Sciatic nerve (tissue), 2 donors: ENCODE measurements at places on chromosomes 4 and X. TPM values are rescaled to one million over a fixed set of nuclear protein-coding genes. Genes with fewer than 3 reads are reported as not detected.

ADAMTS3 gene
- 2.3 TPM for total RNA-seq

AMBN gene
- not detected for total RNA-seq

DNA sequence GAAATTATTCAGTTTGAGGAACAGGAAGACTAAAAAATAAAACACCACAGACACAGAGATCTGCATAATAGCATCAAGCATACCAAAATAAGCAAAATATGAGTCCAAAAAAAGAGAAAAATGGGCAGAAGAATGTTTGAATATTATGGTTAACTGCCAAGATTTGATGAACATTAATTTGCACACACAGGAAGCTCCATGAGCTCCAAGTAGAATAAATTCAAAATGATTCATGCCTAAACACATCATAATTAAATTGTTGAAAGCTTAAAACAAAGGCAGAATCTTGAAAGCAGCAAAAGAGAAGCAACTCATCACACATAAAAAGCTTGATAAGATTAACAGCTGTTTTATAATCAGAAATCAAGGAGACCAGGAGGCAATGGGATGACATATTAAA lies 156.6 kb upstream of the ARSJ start:
- no peak for DNase-seq

- DNase-seq = no peak
These were observed 56.0 kb upstream of the BMPR1B start for GRCh38 chr4:94701631-94702300.

DNA sequence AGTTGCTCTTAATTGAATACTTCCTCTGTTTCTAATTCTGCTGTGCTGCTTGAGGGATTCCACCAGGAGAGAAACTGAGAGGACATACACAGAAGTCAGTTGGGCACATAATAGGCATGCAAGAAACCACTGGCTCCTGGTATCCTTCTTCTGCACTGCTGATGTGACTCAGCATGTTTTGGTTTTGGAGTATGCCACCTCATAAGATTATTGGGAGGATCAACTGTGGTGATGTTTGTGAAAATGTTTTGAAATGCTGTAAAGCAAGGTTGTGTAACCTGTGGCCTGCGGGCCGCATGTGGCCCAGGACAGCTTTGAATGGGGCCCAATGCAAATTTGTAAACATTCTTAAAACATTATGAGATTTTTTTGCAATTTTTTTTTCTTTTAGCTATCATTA lies 119.6 kb downstream of the GATB start:
- no peak for DNase-seq

- DNase-seq = no peak
These were observed 136.6 kb downstream of the STAG2 start for GRCh38 chrX:124098089-124098488.

F8A3 gene
- total RNA-seq = not detected

DNA sequence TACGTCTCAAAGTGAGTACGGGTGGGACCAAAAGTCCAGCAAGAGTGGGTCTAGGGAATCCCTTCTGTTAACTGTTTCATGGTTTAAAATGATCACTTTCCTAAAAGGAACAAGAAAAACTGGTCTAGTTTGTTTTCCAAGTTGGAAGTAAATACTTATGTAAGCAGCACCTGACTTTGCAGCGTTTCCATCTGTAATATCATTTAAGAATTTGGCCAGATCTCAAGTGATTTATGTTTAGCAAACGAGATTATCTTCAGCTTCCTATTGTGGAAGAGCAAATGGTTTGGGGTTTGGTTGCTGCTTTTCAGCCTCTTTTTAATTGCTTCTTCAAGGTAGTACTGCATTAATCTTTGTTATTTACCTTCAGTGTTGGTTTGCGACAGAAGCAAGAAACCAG lies 50.4 kb downstream of the FHIP1A start:
- no peak for DNase-seq

DNA sequence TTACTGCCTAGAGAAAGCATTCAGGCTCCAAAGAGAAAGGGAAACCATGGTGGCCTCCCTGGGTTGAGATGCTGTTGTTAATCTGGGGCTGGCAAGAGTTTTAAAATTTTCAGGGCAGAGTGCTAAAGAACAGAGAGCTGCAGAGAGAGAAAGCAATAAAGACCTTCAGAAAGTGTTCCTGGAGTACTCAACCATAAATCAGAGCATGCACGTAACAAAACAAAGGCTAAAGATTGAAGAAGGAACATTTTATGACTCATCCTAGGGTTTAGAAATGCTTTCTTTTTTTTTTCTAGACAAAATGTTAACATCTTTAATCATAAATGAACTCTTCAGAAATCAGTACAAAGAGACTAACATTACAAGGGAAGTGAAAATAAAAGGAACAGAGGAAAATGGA lies 562.3 kb upstream of the NDST4 start:
- DNase-seq = no peak

- no peak for DNase-seq
These were observed 49.5 kb downstream of the RGS12 start for GRCh38 chr4:3342182-3342854.

GRCh38 chr4:116925900-116926457 lies 159.4 kb downstream of the TRAM1L1 start:
- DNase-seq = no peak

KLF8 gene
- 20.1 TPM for total RNA-seq

DNA sequence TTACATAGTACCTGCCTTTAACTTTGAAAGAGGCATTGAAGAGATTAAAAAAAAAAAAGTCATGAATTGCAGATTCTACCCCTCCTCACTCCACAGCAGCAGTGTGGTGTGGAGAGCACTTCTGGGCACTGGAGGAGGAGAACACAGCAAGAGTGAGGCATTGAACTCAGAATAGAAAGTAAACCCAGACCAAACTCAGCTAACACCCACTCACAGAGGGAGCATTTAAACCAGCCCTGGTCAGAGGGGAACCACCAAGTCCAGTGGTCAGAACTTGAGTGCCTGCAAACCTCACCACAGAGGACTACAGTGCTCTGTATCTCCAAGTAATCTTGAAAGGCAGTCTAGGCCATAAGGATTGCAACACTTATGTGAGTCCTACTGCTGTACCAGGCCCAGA lies 15.6 kb upstream of the UGT2A1 start:
- no peak for DNase-seq

DNA sequence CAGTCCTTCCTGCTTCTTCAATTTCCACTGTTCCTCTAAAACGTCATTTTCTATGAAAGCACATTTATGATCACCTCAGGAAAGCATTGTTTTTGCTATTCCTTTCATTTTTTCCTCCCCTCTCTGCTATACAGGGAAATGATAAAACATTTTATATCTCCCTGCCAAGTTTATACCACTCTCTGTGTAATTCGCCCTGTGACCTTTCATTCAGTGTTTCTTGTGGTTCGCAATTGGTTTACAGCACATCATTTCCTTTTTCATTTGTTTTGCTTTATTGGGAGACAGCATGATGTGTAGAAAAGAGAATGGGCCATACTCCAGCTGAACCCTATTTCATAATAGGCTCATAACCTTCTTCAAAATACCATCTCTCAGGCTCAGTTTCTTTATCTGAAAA lies 99.9 kb upstream of the RAPGEF2 start:
- no peak for DNase-seq

- no peak for DNase-seq
These were observed 87.9 kb upstream of the PSAPL1 start for GRCh38 chr4:7522452-7523220.

H2AZ1 gene
- 83.2 TPM for total RNA-seq

- no peak for DNase-seq
These were observed 161.6 kb upstream of the HCCS start for GRCh38 chrX:10949541-10949940.

CSAG2 gene
- total RNA-seq = not detected

DNA sequence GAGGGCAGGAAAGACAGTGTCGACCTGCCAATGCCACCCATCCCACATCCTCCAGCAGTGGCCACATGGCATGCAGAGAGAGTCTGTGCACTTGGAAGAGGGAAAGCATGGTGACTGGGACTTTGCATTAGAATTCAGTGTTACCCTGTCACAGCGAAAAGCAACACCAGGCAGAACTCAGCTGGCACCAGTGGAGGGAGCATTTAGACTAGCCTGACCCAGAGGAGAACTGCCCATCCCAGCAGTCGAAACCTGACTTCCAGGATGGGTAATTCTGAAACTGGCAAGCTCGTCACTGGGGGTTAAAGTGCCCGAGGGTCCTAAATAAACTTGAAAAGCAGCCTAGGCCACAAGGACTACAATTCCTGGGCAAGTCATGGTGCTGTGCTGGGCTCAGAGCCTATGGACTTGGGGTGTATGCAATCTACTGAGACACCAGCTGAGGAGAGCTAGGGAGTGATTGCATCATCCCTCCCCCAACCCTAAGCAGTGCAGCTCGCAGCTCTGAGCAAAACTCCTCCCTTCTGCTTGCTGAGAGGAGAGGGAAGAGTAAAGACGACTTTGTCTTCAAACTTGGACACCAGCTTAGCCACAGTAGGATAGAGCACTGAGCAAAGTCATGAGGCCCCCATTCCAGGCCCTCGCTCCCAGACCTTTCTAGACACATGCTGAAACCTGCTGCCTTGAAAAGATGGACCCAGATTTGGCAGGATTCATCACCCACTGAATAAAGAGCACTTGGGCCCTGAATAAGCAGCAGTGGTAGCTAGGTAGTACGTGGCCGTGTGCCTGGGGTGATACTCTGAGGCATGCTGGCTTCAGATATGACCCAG lies 68.8 kb downstream of the DDX60L start:
- no peak for DNase-seq

TEX11 gene
- total RNA-seq = not detected

- DNase-seq = no peak
These were observed 808 bp downstream of the THAP6 start for GRCh38 chr4:75514949-75515612.

TCEAL8 gene
- 50.0 TPM for total RNA-seq

DNA sequence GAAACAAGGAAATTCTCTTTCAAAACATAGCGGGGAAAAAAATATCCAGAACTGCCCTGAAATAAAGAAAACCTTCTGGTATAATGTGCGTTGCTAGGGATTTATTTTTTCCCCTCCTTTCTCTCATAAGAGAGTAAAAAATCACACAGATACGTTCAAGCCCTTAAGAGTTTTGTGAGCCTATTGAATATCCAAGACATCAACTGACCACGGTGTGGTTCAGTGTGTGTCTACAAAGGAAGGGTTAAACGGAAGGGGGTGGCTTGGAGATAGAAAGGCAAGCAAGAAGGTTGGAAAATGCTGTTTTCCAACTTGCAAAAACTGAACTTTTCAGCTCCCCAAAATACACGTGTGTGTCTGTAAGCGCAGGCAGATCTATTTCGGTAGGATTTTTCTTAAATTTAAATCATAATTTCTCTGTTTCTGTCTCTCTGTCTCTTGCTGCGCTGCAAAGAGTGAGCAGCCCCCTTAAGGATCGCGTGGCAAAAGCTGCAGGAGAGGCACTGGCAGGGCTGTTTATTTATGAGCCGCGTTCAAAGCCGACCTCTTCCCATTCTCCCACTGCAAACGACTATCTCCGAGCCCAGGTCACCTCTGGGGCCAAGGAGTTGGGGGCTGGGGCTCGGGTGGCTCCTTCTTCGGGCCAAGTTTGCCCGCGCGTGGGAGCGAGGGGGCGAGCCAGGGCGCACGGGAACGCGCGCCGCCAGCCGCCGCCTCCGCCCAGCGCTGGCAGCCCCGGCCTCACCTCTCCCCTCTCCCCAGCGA lies 492 bp upstream of the SLIT2 start:
- no peak for DNase-seq

LONRF3 gene
- total RNA-seq = 5.9 TPM

DNA sequence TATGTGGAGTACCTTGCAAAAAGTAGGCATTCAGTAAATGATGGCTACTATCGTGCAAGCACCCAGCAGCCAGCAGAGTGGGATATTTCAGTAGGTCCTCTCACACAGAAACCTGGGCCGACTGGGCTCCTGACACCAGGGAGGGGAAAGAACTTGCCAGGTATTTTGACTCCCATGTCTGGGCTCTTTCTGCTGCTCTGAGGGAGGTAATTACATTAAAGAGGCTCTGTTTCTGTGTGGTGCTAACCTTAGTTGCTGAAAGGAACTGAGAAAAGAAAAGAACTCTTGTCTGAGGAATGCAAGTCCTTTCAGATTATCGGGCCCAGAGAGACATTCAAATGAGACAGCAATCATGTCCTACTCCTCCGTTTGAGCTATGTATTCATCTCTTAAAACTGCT lies 175.8 kb upstream of the MTMR8 start:
- no peak for DNase-seq

DNA sequence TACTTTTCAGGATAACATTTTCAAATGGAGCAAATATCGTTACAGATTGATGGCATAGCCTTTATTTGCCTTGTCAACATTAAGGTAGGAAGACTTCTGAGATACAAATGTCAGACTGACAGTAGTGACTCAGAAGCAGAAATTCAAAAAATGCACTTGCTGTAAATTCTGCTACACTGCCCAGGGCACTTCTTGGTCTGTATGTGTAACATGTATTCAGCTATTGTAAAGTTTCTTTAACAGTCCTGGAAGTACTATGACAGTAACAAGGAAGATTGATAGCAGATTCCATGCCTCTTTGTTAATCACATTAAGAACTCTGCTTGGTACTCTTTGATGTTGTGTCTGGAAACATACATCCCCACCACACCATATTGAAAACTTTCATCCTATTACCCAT lies 69.6 kb upstream of the PCDH18 start:
- no peak for DNase-seq

GRCh38 chr4:184265546-184266351 lies 48.1 kb upstream of the ENPP6 start:
- no peak for DNase-seq

TLR1 gene
- total RNA-seq = 28.9 TPM

FDCSP gene
- not detected for total RNA-seq

DNA sequence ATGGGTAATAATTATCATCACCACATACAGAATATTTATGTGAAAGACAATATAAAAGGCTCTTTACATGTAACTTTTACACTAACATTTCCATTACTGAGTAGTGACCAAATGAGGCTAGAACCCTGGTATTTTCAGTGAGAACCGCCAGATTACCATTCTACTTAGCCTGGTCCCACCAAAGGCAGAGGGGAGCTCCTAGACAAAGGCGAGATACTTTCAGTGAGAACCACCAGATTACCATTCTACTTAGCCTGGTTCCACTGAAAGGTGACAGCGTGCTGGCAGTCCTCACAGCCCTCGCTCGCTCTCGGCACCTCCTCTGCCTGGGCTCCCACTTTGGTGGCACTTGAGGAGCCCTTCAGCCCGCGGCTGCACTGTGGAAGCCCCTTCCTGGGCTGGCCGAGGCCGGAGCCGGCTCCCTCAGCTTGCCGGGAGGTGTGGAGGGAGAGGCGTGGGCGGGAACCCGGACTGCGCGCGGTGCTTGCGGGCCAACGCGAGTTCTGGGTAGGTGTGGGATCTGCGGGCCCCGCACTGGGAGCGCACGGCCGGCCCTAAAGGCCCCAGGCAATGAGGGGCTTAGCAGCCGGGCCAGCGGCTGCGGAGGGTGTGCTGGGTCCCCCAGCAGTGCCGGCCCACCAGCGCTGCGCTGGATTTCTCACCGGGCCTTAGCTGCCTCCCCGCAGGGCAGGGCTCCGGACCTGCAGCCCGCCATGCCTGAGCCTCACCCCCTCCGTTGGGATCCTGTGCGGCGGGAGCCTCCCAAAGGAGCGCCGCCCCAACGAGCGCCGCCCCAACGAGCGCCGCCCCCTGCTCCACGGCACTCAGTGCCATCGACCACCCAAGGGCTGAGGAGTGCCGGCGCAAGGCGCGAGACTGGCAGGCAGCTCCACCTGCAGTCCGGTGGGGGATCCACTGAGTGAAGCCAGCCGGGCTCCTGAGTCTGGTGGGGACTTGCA lies 1276.1 kb downstream of the PCDH7 start:
- DNase-seq = no peak

GRCh38 chr4:24195991-24196736 lies 306.3 kb upstream of the PPARGC1A start:
- DNase-seq = no peak

ARX gene
- total RNA-seq = not detected

GRCh38 chr4:149247164-149247563 lies 568.5 kb downstream of the IQCM start:
- no peak for DNase-seq

ALAS2 gene
- 65.2 TPM for total RNA-seq

GRCh38 chr4:2591189-2591588 lies 54.7 kb downstream of the FAM193A start:
- DNase-seq = no peak
